ENCODE measurements at places on chromosomes 7 and 10.

DNA sequence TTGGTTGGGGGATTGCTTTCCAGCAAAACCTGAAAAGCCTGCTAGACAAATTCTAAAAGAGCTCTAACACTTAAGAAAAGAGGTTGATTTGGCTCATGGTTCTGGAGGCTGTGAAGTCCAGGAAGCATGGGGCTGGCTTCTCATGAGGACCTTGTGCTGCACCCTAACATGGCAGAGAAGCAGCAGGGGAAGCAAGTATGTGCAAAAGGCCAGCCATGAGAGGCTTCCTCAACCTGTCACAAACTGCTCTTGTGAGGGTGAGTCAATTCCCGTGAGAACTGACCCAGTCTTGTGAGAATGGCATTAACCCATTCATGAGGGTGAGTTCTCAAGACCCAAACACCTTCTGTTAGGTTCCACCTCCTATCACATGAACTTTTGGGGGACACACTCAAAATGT, 54.3 kb upstream of the IGFBP3 start:
- DNase-seq, result no peak

GRCh38 chr7:30937416-30937815, 25.8 kb downstream of the AQP1 start:
- no peak for DNase-seq

- DNase-seq, result no peak
Observed at GRCh38 chr10:117249493-117250093, 8.7 kb downstream of the SLC18A2 start.

DNA sequence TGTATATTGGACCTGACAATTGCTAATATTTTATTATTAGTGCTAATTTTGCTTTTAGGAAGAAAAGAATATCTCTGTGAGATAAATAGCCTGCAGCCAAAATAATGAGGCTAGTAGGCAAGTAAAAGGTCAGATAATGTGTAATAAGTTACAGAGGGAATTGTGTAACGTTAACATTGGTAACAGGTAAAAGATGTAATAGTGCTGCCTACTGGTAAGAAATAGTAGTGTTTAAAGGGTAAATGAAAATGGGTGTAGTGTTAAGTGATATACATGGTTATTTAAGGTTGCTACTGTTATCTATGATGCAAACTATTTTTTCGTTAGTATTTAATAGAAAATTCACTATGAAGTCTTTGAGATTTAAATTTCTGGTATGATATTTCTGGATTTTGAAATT, 9.2 kb upstream of the FOXP2 start:
- no peak for DNase-seq

DNA sequence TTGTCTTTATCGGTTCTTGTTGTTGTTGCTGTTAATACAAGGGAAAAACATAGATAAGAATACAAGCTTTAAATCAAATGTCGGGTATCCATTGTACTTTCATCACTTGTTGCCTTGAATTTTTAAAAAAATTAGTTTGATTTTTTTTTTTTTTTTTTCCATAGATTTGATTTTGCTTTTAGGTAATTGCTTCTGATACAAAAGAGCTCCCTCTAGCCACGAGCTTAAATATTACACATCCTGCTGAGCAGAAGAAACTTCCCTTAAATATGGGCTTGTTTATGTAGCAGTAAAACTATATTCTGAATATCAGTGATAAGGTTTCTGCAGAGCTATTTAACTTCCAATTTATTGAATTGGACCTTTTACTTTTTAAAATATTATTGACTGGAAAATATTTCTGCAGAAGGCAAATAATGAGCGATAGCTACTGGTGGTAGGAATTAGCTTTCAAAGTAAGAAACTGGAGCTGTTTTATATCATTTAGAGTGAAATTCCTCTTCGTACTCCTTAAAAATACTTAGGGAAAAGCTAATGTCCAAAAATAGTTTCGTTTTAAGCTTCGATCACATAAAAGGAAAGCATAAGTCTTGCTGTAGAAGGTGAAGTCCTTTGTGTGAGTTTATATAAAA, 216.9 kb downstream of the POLR1F start:
- DNase-seq, result no peak

DNA sequence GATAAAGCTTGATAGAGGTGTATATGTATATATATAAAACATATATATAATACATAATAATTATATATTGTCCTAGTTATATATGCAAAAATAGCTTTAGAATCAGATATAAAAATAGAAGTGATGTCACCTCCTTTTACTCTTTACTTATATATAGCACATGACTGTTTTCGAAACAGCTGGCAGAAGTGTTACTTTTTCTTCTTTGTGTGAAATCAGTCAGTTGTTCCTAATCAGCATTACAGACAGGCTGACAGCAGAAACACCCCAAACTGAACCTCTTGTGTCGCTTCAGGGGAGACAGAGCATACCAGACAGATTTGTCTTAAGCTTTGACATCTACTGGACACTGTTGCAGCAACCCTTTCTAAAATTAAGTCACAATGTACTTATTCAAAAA, 684.9 kb upstream of the CELF2 start:
- no peak for DNase-seq

Measured in upper lobe of left lung (tissue), 6 donors.